ENCODE measurements at places on chromosomes 3 and 15. TPM values are rescaled to one million over a fixed set of nuclear protein-coding genes. Genes with fewer than 3 reads are reported as not detected.
A peak's percentile ranks its signal among the peaks of the same experiment; 100 is the strongest.

DNA sequence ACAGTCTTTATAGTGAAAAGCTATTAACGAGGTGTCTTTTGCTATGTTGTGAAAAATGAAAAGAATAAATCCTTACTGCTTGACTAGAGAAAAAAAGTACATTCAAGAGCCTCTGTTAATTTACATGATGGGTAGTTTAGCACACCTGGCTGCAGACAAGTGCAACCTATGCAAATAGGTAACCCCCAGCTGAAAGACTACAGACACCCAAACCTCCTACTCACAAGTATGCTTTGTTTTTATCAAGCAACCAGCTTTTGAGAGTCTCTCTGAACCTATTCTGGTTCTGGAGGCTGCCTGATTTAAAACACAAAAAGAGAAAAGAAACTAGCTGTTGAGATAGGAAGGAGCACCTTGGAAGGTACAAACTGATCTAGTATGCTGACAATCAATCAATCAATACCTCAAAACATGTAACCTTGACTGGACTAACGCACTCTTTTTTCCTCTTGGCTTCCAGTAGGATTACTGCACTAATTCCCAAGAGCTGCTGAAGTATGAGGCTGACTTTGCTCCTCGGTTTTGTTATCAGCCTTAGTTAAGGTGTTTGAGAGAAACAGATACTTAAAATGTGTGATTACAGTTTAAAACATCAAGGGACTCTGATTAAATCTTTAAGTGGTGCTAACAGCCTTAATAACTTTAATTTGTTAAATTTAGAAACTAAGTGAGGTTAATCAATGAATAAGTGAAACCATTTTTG lies 63.6 kb downstream of the OSBPL10 start:
- peak; percentile 95 for DNase-seq

Gene SPTSSB
- not detected for total RNA-seq

Gene PODXL2
- total RNA-seq: 62.1 TPM

Gene SLC22A13
- total RNA-seq: 0.90 TPM

Gene NPAP1
- not detected for total RNA-seq

DNA sequence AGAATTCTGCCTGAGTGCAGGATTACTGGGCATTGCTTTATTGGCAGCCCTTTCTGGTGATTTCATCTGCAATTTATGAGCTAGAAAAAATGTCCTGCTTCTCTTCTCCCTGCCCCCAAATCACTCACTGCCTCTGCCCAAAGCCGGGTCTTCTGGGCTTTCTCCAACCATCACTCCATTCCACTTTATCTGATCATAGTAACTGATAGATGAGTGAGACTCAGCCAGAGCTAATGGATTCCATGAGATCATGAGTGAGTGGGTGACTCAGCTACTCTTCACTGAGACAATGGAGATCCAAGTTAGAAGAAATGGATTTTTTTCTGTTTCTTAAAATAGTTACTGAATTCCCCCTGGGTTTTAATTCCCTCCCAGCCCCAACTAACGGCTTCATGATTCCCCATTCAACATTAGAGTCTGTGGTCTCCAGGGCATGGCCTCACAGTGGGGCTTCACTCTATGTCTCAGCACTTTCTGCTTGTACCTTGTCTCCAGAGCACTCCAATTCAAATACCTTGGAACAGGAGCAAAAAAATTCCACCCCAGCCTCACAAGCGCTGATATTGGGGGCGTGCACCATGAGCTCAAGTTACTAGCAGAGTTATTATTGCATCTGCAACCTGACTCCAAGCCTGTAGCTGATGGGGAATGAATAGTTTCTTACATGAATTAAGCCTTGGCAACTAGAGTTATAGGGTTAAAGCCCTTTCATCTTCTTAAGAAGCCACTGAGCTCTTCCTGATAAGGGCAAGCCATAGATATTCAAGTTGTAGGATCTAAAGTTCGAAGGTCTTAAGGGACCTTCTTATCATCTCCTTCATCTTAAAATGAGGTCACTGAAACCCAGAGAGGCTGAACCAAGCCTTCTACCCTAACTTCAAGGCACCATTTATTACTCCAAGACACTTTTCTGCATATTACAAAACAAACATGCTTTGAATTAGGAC lies 85.9 kb downstream of the AGBL1 start:
- no peak for DNase-seq

GRCh38 chr3:72505539-72506405 lies 342.5 kb downstream of the SHQ1 start:
- DNase-seq: no peak

DNA sequence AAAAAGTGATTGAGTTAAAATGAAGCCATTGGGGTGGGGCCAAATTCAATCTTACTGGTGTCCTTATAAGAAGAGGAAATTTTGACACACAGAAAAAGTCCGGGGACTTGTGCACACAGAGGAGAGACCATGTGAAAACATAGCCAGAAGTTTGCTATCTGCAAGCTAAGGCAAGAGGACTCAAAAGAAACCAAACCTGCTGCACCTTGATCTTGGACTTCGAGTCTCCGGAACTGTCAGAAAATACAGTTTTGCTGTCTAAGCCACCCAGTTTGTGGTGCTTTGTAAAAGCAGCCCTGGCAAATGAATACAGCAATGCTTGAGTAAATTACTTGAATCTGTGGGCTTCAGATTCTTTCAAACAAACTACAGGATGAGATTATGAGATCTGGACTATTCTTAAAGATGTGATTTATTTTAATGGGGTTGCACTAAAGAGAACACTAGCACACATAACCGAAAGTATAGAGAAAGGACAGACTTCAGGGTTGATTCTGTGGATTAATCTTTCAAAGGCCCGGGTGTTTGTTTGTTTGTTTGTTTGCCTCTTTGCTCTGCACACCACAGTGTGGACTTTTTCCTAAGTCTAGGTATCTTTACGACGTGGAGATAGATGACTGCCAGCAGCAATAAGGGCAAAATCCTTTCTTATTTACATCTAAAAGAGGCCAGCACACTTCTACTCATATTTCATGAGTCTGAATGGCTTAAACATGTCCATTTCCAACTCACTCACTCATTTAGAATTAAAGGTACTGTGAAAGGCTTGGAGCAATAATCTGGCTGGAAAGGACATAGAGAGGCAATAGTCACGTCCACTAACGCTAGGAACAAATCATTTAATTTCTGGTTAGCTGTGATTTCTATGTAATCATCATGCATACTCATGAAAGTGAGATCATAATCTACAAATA lies 53.9 kb upstream of the SSR3 start:
- no peak for DNase-seq

DNA sequence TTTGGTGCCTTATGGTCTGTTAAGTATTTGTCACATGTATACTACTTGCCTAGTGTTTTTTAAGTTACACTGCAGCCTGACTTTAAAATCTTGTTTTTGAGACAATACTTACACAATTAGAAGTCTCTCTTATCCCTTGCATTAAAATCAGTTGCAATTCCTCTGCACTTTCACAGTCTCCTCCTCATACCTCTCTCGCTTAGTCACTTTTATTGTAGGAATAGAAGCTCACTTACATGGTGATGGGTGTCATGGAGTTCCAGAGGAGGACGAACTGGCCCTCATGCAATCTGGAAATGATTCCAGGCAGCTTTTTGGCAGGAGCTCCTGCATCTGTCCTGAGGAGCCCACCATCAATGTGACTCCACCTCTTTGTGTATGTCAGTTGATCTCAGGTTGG lies 238.4 kb upstream of the TBC1D5 start:
- DNase-seq: no peak

DNA sequence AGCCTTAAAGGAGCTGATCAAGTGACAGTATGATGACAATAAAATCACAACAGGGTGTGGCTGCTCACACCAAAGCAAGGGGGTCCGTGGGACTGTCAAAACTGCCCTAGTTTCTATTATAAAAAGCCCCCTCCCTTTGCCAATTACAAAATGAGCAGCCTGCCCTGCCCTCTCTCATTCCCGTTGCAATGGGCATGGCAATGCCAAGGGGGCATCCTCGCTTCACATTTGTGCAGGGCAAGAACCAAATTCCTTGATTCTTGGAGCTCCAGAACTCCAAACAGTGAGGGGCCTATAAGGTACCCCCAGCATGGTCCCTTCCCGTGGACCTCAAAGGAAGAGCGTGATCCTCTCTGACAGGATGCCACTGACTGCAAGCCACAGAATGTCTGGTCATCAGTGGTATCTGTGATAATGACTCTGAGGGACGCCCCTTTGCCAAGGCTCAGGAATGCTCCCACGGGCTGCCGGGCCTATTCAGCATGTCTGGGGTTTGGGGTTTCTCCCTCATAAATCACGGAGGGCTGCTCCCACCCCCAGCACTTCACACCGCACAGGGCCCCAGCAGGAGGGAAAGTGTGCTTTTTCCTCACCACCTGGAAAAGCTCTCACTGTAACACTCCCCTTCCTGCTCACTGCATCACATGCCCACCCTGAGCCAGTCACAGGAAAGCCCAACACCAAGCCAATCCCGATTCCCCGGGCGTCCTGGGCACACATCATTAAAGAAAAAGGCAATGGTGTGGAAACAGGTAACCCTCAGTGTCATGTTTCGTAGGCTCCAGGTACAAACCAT lies 105.1 kb upstream of the TRPM1 start:
- DNase-seq: no peak

Gene RBMS3
- not detected for total RNA-seq

Gene JMJD7
- total RNA-seq: 9.2 TPM

GRCh38 chr3:186953011-186953487 lies 22.7 kb downstream of the ST6GAL1 start:
- no peak for DNase-seq

DNA sequence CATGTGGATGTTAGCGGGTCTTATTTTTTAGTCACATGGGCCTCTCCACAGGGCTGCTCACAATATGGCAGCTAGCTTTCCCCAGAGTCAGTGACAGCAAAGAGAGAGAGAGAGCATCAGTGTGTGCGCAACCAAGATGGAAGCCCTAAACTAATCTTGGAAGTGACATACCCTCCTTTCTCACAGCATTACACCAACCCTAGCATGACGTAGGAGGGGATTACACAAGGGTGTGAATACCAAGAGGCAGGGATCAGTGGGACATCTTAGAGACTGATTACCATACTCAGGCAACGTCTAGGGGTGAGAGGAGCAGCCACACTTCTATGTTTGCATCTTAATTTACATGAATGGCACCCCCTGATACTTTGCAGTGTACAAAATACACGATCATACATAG lies 3.5 kb upstream of the UBE2E2 start:
- DNase-seq: no peak

- no peak for DNase-seq
These were observed 25.8 kb downstream of the GLB1 start for GRCh38 chr3:33071181-33071580.

- DNase-seq: no peak
These were observed 159.2 kb downstream of the MEGF11 start for GRCh38 chr15:66094331-66094730.

GRCh38 chr15:31459400-31459748 lies 132.7 kb downstream of the KLF13 start:
- DNase-seq: no peak

Gene HESX1
- 3.4 TPM for total RNA-seq

DNA sequence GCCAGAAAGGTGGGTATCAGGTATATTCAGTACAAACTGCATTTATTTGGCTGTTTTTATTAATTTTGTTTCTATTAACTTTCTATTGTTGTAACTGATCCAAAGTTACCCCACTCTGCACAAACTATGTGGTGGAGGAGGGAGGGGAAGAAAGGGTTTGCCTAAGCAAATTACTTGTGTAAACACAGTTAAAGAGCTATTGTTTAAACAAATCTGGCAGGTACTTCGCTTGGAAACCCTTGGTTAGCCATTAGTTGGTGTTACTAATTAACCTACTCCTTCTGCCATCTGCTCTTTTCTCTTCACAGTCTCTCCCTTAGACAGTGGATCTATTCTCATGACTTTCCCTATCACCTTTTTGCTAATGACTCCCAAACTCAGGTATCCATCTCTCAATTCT lies 328.4 kb upstream of the NECTIN3 start:
- DNase-seq: no peak

- DNase-seq: no peak
These were observed 68.3 kb downstream of the GALK2 start for GRCh38 chr15:49238342-49238741.

DNA sequence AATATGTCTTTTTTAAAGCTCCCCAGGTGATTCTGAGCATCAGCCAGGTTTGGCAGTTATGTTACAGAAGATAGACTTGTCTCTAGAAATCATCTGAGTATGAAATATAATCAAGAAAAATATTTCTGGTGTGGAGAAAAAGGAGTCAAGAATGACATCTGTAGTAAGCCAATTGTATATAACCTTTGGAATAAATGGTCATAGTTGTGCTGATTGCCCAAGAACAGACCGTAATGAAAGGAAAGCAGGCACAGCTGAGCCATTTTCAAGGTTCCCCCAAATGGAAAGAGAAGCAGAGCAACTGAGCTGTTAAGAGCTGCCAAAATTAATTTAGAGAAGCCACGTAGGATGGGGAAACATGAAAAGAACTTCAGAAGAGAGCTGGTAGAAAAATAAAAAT lies 26.6 kb downstream of the GOLM2 start:
- no peak for DNase-seq

Gene CHST14
- total RNA-seq: 8.4 TPM

- no peak for DNase-seq
These were observed 25.8 kb downstream of the LDHAL6B start for GRCh38 chr15:59232476-59232875.

DNA sequence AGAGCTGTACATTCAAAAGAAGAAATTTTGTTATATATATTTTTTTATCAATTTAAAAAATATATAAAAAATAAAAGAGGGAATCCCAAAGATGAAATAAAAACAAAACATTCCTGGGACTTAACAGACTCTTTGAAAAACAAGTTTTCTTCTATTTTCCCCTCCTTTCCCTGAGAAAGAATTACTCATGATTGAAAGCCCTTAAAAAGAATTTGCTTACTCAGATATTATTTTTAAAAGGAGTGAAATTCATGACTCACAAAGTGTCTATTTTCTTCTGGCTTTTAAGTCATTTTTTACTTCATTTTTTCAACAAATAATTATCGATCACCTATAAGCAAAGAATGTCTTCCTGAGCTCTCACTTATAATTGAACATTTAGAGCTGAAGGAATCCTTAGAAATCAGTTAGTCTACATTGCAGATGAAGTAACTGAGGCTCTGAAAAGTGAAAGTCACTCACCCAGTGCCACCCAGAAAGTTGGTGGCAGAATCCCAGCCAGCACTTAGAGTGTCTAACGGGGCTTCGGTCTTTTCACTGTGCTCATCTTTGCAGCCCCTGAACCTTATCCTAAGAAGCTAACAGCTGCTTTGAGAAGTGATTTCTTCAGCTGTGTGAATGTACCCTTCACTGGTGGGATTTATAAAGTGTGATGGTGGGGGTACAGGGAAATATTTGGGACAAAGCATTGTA lies 42.5 kb upstream of the NUDT16 start:
- no peak for DNase-seq

DNA sequence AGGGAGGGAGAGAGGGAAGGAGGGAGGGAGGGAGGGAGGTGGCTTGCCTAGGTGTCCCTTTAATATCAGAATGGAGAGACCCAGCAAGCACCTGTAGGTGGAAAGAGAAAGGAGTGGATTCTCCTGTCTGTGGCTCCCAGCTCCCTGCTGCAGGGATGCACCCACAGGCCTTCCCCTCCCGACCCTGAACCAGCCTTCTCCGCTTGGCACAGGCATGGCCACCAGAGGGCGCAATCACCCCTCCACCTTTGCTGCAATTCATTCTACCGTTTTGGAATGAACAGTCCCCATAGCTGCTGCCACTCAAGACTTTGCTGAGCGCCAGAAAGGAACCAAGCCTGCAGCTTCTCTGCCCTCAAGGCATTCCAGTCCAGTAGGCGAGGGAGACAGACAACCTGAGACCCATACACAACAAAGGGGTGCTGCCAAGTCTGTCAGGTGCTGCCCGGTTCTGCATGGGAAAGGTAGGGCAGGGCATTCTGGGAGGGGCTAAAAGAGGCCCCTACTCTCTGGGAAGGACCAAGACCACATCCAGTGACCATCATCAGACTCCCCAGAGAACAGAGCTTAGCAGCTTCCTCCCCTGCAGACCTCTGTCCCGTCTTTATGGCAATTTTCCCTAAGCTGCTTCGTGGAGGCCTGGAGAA lies 4.9 kb downstream of the TLR9 start:
- DNase-seq: peak; percentile 95

Data from Karpas-422 (cell line).